ENCODE measurements at places on chromosomes 6 and 20.
A peak's percentile ranks its signal among the peaks of the same experiment; 100 is the strongest.

DNA sequence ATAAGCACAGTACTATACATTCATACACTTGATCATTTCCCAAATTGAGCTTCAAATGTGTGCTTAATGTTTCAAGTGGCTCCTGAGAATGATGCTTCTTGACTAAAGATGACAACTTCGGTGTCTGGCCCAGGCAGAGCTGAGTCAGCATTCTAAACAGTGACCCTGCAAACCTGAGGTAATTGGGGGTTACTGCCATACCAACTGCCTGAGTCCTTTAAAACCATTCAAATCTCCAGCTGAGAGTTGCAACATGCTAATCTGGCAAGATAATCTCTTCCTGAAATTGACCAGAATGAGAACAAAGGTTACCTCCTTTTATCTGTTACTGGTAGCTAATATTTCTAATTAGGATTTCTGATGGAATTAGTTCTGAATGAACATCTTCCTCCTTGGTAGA is 8.2 kb downstream of the BACH2 start:
- DNase-seq = no peak

DNA sequence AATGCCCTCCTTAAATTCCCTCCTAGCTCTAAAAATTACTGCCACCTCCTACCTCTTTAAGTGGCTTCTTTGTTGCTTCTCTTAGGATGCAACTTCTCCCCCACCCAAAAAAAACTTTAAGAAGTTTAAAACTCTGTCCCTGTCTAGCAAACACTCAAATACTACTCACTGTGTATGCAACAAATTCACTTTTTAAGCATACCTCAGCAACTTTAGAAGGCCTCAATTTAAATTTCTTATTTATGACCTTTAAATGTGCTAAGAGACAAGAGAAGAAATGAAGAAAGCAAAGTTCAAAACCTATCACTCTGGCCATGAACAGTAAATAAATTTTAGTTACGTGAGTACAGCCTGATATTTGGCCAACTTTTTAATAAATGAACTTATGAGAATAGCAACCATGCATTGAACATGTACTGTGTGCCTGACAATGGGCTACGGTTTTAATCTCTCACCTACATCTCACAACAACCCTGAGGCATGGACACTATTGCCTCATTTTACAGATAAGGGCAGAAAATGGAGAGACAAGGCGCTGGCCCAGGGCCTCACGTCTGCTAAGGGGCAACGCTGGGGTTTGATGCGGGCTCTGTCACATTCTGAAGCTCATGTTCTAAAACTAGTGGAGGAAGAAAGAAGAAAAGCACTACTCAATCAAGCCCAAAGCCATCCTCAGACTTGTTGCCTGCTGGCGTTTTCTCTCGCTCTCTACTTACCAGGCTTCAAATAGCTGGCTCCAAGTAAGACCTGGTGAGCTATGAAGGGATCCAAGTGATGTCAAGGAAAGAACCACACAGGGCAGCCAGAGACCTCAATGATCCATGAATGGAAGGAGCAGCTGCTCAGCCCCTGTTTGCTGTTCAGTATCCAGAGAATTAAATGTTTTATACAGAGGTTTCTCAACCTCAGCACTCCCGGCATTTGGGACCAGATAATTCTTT is 99.8 kb downstream of the TBC1D7 start:
- DNase-seq = no peak

DNA sequence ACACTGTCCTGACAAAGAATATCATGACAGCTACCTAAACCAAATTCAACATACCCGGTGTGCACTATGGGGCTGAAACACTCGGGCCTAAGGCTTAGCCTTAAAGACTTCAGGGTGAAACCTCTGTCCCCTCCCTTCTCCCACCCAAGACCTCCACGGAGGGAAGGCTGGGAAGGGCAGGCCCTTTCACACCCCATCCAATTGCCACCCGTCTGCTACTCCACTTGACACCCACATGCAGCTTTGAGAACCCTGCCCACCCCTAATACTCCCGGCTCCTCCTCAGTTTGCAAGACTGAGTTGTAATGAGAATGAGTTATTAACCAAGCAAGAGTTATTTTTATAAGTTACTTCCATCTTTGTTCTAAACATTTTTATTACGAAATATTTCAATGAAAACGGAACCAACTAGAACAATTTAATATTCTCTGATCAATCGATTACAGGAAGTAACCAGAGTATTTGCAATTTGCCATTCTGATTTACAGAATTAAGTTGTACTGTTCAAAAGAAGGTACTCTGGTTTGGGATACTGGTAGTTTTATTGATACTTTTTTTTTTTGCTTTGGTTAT is 3.7 kb downstream of the TAF4 start:
- DNase-seq = no peak

DNA sequence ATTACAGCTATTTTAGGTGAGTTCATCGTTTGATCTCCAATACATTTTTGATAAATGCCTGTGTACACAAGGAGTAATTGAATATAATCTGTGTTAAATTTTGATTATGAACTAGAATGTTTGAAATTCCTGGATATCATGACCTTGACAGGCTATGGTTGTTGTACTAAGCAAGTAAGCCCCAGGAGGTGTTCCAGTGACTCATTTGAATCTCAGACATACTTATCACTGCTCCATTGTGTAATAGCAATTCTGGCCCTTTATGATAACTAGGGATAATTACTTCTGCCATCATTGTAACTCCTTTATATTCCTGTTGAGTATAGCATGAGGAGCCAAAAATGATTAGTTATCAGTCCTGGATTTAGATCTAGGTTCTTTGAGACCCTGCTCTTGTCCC is 1424.6 kb upstream of the ADGRB3 start:
- DNase-seq = no peak

DNA sequence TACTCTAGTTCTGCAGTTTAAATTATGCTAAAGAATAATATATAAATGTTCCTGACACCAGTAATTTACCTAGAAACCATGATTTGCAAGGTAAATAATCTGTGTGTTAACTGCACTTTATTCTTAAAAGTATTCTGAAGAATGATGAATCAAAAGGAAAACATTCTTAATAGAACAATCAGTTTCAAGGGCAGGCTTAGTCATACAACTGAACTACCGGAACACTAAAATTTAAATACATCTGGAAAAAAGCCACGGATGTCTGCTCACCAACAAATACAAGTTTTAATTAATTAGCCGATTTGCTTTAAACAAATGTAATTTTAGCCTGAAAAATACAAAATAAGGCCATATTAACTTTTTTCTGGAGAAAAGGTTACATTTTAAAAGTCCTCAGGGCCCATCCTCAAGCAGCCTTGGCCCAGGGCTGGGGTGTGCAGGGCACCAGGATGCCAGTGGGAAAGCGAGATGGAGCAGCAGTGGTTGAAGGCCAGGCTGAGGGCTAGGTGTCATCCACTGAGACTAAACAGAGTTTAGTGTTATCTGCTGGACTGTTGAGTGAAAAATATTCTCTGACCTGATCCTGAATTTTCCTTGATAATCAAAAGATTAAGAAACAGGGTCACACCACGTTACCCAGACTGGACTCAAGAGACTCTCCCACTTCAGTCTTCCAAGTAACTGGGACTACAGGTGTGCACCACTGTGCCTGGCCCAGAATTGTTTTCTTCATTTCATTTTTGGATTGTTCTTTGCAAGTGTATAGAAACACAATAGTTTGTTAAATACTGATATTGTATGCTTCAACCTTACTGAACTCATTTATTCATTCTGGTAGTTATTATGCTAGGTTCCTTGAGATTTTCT is 88.2 kb upstream of the DST start:
- no peak for DNase-seq

DNA sequence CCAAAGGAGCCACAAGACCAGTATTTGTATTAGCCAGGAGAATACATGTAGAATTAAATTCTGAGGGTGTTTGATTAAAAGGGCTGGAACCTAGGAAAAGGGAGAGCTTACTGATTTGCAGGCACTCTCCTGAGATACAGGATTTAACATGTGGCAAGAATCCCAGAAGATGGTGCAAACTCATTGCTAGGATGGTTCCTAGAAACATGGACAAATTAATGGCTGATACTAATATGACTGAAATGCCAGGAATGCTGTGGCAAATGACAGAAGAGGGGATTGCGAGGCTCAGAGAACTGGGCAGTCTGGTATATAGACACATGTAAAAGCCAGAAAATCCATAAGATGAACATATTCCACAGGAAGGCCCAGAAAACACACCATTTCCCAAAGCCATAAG is 118.1 kb downstream of the RWDD2A start:
- no peak for DNase-seq

DNA sequence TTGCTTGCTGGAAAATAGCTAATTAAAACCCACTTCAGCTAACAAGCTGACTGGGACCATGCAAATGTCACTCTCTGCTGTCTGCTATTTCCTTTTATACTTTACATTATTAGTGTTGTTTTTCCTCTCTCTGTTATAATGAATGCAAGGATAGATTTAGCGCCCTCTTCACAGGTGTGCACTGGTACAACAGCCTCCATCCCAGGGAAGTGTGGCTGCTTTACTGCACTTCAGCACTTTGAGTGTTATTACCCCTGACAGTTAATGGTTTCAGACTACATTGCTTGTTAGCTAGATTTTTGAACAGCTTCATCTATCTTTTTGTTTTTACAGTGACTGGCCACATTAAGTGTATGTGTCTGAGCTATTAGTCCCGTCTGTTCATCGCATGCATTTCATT is 405.7 kb downstream of the RNF144B start:
- no peak for DNase-seq

DNA sequence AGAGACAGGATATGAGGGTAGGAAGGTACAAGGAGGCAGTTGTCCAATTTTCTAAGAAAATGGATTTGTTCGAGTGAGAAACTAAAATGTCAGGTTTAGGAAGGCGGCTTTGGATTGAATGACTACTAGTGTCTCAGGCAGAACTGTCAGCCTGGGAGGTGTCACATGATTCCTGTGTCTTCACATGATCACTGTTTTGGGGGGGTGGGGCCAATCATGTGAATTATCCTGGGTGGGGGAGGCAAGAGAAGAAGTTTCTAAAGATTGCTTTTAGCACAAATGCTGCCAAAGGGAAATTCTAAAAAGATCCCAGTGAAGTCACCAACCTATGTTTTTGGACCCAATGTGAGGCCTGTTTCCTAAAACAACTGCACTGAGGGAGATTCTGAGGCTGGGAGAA is 2.3 kb downstream of the SIRPA start:
- DNase-seq = no peak

- DNase-seq = peak; percentile 14
These were observed 107.8 kb downstream of the ZFP64 start for GRCh38 chr20:52083627-52084232.

- DNase-seq = no peak
These were observed 25.0 kb upstream of the CDKAL1 start for GRCh38 chr6:20509212-20509611.

DNA sequence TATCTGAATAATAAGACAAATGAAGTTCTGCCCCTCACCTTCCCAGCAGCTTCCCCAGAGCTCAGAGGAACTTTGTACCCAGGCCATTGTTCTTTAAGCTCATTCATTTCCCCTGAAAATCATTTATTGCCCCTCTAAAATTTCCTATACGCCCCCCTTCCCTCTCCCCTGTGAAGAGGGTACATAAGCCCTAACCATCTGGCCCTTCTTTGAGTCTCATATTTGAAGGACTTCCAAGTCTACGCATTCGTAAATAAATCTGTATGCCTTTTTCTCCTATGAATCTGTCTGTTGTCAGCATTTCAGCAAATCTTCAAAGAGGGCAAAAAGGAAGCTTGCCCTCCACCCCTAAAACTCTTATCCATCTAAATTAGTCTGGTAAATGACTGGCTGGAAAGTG is 73.1 kb upstream of the DST start:
- no peak for DNase-seq

DNA sequence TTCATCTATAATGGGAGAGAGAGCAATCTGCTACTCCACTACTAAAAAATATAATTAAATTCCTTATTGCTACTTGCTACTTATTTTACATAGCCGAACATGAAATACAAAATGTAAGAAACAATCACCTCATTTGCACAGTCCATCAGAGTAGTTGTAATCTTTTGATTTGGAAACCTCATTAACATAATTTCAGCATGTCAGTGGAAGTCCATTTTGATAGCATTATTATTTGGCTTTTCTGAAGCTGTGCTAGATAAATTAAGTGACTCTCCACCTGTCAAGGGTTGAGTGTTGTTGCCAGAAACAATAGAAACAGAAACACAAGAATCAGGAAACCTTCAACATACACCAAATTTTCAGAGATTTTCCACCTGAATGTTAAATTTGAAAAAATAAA is 250.0 kb downstream of the RFPL4B start:
- no peak for DNase-seq

DNA sequence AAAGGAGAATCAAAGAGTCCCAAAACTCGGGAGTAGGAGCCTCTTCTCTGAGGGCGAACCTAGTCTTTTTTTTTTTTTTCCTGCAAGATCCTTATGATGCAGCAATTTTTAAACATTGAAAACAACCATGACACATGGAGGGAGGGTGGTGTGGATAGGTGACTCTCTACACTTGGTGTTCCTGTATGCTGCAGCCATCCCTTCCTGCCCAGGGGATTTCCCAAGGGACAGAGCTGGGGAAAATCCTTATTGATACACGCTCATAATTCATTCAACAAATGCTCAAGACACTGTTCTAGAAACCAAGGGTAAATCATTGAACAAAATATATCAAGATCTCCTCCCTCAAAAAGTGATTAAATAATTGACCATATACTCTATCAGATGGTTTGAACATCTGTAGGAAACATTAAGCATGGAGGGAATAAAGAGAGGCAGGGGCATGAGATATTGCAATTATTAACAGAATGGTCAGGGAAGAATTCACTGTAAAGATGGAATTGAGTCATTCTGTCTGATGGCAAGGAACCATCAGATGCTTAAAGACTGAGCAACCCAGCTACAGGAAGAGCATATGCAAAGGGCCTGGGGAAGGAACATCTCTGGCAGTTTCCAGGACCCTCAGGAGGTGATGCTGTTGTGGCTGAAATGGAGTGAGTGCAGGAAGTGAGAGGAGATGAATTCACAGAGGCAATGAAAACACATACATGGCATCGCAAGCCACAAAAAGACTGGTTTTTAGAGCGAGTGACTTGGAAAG is 13.4 kb upstream of the BTN3A3 start:
- DNase-seq = no peak

DNA sequence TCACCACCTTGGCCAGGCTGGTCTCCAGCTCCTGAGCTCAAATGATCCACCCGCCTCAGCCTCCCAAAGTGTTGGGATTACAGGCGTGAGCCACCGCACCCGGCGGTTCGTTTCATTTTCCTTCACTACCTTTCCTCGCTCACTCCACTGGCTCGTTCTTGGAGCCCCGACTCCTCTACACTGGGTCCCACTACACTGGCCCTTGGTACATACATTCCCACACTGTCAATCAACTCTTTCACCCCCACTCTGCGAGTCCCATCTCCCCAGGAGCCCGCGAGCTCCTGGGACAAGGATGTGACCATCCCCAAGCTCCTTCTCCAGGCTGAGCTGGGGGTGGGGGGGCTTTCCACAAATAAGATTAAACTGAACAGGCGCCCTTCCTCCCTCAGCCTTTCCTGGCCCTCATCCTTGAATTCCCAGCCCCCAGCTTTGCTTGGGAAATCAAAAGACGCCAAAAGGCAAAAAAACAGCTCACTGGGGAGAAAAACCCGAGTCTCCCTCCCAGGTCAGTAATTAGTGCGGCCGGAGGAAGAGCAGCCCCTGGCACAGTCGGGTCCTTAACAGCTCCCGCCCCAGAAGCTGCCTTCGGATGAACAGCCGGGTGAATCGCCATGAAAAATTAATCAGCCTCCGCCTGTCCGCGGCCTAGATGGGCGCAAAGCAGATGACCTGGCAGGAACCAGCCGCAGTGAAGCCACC is 42.8 kb upstream of the LY86 start:
- DNase-seq = no peak

Measured in amygdala (tissue), 56 donors.